Vagina (tissue), 2 donors: ENCODE measurements at places on chromosomes 5 and 9.

GRCh38 chr9:126125177-126125576 is 201.5 kb upstream of the MVB12B start:
- H3K4me3 ChIP-seq = peak overlapping the region; percentile 12
- DNase-seq = no peak
- no peak overlapping the region for H3K27ac ChIP-seq
- H3K4me1 ChIP-seq = peaks cover 6% of the 10 kb centered on the region
- no peaks in the 10 kb centered on the region for H3K27me3 ChIP-seq
- H3K36me3 ChIP-seq = no peaks in the 10 kb centered on the region

DNA sequence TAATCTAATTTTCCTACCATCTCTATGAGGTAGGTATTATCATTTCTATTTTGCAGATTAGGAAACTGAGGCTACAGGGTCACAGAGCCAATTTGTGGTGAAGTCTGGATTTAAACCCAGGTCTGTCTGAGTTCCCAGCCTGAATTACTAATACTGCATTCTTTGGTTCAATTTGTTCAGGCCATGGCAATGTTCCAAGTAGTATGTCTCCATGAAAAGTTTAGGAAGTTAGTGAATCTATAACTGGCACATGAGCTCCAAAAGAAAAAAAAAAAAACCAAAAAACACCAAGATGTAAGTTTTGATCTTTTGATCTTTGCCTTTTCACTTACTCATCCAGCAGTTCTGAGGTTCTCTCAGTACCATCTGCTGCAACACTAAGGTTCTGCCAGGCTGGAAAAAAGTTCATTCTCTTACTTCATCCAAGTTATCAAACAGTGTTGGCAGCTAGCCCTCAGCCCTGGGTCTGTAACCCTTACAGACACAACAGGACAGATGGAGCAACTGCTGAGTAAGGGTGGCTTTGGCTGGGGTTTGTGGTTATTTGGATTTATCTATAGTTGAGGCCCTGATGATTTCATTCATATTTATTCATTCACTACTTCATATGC is 4.4 kb upstream of the TMEM268 start:
- no peaks in the 10 kb centered on the region for H3K27me3 ChIP-seq
- no peak for DNase-seq
- H3K4me3 ChIP-seq = no peak overlapping the region
- no peaks in the 10 kb centered on the region for H3K36me3 ChIP-seq
- H3K27ac ChIP-seq = no peak overlapping the region

- H3K4me3 ChIP-seq = peak overlapping the region; percentile 80
- peak overlapping the region; percentile 87 for H3K27ac ChIP-seq
- DNase-seq = peak; percentile 88
- no peaks in the 10 kb centered on the region for H3K27me3 ChIP-seq
- no peaks in the 10 kb centered on the region for H3K36me3 ChIP-seq
Observed at GRCh38 chr5:126777257-126777974, 480 bp downstream of the LMNB1 start.

DNA sequence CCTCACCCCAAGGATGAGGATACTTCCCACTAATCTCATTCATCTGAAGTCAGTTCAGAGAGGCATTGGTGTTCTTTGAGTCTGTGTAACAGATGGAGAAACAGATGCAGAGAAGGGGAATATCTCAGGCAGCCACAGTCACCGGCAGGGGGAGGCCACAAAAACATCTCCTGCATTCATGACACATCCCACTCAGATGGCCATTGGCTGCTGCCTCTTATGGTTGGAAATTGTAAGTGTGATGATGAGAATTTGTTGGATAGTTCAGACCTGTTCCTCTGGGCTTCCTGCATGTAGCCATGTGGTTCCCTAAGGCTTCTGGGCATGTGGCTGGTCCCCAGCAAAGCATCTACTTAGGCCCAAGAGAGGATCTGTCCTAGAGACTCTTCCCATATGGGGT is 45.9 kb upstream of the GABRP start:
- no peak overlapping the region for H3K27ac ChIP-seq
- no peaks in the 10 kb centered on the region for H3K4me1 ChIP-seq
- H3K4me3 ChIP-seq = no peak overlapping the region
- H3K36me3 ChIP-seq = no peaks in the 10 kb centered on the region
- peak; percentile 22 for DNase-seq

- peaks cover 6% of the 10 kb centered on the region for H3K36me3 ChIP-seq
- no peak overlapping the region for H3K4me3 ChIP-seq
- no peak for DNase-seq
- no peak overlapping the region for H3K27ac ChIP-seq
- H3K4me1 ChIP-seq = no peaks in the 10 kb centered on the region
Observed at GRCh38 chr5:42715785-42716184, 40.8 kb upstream of the CCDC152 start.

DNA sequence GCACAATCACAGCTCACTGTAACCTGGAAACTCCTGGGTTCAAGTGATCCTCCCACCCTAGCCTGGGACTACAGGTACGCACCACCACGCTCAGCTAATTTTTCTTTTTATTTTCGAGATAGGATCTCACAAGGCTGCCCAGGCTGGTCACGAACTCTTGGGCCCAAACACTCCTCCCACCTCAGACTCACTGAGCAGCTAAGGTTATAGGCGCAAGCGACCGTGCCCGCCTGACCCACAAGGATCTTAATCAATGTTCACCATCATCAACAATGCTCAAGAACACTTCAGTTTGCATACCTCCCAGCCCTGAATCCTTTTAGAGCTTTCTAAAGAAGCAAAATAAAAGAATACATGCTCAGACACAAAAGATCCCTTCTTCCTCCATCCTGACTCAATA is 13.2 kb downstream of the ETF1 start:
- peaks cover 75% of the 10 kb centered on the region for H3K4me1 ChIP-seq
- H3K36me3 ChIP-seq = peaks cover 5% of the 10 kb centered on the region
- no peak overlapping the region for H3K27ac ChIP-seq

DNA sequence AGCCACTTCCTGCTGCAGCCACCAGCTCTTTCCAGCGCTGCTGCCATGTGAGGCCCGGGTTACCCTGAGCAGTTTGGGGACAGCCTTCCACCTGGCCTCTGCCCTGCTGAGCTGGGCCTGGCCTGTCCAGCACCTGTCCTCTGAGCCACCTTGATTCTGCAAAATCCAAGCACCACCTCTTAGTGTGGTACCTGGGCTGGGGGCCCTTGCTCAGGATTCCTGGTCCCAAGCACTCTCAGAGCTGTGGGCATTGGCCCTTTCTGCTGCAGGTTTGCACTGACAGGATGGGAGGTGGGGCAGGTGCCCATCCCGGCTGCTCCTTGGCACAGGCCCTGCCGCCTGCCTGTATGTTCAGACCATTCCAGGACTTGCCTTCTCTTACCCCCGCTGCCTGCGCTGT is 309.2 kb upstream of the IRX4 start:
- no peaks in the 10 kb centered on the region for H3K4me1 ChIP-seq
- H3K27ac ChIP-seq = no peak overlapping the region
- peak; percentile 74 for DNase-seq

DNA sequence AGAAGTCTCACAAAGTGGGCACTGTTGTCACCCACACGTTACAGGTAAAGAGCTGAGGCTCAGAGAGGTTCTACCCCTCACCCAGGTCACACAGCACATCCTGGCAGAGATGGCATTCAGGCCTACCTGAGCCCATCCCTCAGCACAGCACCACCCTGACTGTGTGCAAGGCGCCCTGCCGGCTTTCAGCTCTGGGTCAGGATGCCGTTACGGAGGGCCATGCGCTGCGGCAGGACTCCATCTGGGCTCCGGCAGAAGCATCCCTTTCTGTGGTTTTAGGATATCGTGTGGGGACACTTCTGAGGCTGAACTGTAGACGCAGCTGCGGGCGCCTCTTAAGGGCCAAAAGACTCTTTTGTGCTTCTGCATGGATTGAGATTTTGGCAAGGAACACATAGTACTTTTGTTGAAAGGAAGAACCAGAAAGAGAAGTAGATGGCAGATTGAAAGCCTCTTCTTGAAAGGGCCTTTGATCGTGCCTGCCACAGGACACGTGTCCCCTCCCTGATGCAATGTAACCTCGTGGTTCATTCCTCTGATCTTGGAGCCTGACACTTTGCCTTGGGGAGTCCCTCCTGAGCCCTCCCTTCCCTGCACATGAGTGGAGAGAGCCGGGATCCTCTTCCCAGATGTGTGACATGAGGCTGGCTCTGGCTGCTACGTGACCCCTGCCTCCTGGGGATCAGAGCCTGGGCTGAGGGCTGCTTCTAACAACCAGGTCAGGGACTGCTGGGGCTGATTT is 31.3 kb downstream of the USP20 start:
- no peak overlapping the region for H3K4me3 ChIP-seq
- DNase-seq = no peak

DNA sequence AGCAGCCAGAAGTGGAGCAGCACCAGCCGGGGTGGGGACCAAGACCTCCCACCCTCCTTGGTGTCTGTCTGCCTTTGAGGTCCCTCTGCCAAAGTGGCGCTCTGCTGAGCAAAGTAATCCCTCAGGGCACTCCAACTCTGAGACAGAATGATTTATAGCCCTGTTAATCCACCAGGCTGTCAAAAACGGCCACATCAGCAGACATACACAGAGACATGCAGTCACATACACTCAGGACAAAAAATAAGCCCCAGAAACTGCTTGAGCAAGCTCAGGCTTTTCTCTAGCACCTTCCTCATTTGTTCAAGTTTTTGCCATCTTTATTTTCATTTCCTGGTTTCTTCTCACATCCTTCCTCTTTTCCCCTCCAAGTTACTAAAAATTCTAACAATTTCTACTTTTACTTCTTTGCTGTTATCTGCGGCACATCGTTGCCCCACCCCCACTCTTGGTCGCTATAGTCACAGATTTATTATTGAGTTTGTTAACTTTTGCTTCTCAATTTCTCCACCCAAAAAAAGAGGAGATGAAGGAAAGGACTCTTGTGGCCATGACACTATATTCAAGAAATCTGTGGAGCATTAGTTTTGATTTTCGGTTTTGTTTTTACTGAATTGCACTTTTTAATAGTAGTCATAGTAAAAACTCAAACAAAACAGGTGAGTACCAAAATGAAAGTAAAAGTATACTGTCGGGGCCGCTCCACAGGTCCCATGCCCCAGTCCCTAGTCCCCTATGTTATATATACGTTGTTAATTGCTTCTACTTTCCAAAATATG is 17.4 kb upstream of the ADRB2 start:
- no peak for DNase-seq
- H3K27me3 ChIP-seq = no peaks in the 10 kb centered on the region
- H3K4me3 ChIP-seq = peak overlapping the region; percentile 3
- H3K36me3 ChIP-seq = no peaks in the 10 kb centered on the region
- no peak overlapping the region for H3K27ac ChIP-seq

- H3K36me3 ChIP-seq = no peaks in the 10 kb centered on the region
- H3K27me3 ChIP-seq = no peaks in the 10 kb centered on the region
- no peaks in the 10 kb centered on the region for H3K4me1 ChIP-seq
- H3K27ac ChIP-seq = no peak overlapping the region
- DNase-seq = no peak
- no peak overlapping the region for H3K4me3 ChIP-seq
Observed at GRCh38 chr5:169576181-169576598, 7.4 kb upstream of the SPDL1 start.

- H3K27ac ChIP-seq = no peak overlapping the region
- H3K36me3 ChIP-seq = no peaks in the 10 kb centered on the region
- H3K4me3 ChIP-seq = no peak overlapping the region
Observed at GRCh38 chr5:173792781-173793547, 95.2 kb upstream of the CPEB4 start.

DNA sequence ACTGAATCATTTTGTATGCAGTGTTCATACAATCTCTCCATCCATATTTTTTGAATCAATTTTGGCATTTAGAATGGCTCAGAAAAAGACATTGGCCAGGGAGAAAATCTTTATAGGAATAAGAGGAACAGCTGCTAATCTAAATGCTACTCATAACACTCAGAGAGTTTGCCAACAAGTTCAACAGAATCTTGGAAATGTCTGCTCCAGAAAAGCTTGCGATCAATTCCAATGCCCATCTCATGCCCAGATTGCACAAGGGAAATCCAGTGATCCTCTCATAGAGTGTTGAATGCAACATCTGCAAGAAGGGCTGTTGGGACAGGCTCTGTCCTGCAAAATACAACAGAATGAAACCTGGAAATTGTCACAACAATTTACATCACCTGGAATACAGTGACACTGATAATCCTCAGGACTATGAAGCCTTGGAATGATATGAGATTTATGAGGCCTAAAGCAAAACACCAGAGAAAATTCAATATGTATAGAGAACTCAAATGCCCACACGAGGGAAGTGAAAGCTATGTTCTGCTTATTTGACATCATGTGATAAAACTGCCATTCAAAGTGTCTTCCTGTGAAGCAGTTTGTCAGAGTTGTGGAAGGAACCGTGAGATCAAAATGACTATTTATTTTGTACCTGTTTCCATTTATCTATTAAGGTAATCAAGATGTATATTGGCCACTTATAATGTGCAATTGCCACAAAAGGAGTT is 190.1 kb downstream of the PARP8 start:
- no peak overlapping the region for H3K27ac ChIP-seq
- no peaks in the 10 kb centered on the region for H3K36me3 ChIP-seq
- no peak overlapping the region for H3K4me3 ChIP-seq
- no peaks in the 10 kb centered on the region for H3K4me1 ChIP-seq
- no peak for DNase-seq

DNA sequence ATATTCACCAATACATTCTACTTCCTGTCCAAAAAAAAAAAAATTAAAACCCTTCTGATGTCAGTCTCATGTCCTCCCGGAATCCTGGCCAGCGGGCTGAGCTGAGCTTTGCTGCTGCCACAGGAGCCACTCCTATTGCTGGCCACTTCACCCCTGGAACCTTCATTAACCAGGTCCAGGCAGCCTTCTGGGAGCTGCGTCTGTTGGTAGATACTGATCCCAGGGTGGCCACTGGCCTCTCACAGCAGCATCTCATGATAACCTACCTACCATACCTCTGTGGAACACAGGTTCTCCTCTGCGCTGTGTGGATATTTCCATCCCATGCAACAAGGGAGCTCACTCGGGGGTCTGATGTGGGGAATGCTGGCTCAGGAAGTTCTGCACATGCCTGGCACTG is 21.0 kb upstream of the NPM1 start:
- no peaks in the 10 kb centered on the region for H3K4me1 ChIP-seq
- no peaks in the 10 kb centered on the region for H3K36me3 ChIP-seq
- no peak for DNase-seq
- H3K27me3 ChIP-seq = no peaks in the 10 kb centered on the region
- no peak overlapping the region for H3K27ac ChIP-seq
- H3K4me3 ChIP-seq = no peak overlapping the region

DNA sequence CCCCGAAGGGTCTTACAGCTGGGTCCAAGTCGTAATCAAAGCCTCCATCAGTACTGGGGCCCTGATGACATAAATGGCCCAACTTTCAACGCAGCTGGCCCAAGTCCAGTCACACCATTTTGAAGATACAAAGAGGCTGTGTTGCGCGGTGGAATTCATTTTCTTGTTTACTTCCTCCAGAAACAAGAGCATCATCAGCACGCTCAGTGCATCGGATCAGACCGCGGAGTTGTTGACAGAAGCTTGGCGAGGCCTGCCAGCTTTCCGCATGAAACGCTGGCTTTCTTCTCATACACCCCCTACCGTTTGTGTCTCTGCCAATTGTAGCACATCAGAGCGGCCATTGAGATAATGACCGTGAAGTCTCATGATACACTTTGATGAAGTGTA is 101.7 kb upstream of the SPATA31D4 start:
- no peaks in the 10 kb centered on the region for H3K36me3 ChIP-seq
- DNase-seq = no peak
- no peak overlapping the region for H3K4me3 ChIP-seq
- no peaks in the 10 kb centered on the region for H3K27me3 ChIP-seq
- H3K27ac ChIP-seq = no peak overlapping the region
- no peaks in the 10 kb centered on the region for H3K4me1 ChIP-seq
